ENCODE measurements at places on chromosomes 5 and 9.

DNA sequence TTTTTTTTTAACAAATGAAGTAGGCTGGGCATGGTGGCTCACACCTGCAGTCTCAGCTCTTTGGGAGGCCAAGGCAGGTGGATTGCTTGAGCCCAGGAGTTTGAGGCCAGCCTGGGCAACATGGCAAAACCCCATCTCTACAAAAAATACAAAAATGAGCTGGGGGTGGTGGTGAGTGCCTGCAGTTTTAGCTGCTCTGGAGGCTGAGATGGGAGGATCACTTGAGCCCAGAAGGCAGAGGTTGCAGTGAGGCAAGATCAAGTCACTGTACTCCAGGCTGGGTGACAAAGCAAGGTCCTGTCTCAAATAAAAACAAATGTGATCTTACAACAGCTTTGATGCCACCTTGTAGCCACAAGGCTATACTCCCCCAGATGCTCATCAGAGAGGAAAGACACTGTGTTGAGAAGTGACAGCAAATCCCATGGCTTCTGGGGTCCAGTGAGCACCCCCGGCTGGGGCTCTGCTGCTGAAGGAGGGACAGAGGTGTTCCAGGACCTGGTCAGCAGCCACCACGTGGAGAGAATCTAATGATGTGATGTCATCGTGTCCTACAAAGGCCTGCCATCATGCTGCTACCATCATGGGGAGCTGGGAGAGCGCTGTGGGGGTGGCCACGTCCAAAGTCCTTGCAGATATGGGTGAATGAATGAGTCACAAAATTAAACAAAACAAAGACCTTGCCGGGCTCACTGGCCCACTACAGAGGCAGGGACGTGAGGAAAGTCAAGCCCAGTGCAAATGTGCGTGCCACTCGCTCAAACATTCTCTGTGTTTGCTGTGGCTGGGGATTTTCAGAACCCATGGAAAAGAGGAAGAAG lies 60.7 kb downstream of the PRRT1B start:
- no peak for DNase-seq

- peak; percentile 45 for DNase-seq
Measured at GRCh38 chr9:127877566-127877998, at the start of gene AK1. AK1 (minus strand) TSS chr9:127877675; CDS start chr9:127874617, 3,058 bp downstream.

DNA sequence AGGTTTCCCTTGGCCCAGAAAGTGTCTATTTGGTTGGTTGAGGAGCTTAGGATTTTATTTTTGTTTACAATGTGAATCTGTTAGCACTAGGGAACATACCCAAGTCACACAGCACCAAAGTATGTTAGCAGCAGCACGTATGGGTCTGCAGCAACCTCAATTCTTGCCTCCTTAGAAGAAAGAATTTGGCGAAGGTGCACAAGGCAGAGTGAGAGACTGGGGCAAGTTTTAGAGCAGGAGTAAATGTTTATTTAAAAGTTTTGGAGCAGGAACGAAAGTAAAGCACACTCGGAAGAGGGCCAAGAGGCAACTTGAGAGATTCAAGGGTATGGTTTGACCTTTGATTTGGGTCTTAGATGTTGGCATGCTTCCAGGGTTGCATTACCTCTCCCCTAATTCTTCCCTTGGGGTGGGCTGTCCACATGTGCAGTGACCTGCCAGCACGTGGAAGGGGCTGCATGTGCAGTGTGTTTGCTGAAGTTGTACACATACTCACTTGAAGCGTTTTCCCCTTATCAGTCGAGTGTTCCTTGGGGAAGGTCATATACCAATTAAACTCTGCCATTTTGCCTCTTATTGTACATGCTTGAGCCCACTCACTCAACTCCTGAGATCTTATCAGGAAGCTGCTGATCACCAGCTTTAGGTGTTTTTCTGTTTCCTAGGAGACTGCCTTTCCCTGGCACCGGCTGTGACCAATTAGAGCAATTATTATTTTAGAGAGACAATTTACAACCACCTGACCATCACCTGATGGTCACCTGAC lies 64.9 kb upstream of the SHC3 start:
- DNase-seq, result no peak

DNA sequence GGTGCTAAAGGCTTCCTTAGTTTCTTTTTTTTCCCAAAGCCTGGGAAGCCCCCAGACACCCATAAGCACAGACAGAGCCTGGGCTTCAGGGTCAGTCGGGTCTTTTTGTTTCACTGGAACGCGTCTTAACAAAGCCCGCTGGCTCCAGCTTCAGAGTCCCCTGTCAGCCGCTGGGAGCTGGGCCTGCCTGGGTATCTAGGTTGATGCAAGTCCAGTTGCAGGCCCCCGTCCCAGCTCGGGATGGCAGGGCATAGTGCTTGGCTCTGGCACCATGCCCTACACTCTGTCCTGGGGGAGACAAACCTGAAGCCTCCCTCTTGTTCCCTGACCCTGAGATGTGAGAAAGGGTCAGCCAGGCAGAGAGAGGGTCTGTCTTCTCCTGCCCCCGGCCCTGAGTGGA lies 14.5 kb downstream of the OLFM1 start:
- no peak for DNase-seq

DNA sequence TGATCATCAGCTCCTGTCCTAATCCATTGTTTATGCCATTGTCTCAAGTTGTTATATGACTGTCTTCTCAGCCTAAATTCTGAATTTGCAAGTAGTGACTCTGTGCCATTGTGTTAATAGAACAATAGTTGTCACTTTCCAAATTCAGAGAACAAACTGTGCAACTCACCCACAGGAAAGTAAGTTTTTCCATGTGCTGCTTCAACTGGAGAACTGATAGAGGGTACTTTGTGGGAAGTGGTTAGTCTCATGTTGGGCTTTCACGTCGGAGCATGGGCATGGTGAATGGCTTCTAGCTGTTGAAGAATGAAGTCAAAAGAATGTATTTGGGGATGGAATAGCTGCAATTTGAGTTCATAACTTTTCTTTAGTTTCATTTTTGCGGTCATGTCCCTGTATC lies 146.0 kb downstream of the CD180 start:
- DNase-seq, result no peak

DNA sequence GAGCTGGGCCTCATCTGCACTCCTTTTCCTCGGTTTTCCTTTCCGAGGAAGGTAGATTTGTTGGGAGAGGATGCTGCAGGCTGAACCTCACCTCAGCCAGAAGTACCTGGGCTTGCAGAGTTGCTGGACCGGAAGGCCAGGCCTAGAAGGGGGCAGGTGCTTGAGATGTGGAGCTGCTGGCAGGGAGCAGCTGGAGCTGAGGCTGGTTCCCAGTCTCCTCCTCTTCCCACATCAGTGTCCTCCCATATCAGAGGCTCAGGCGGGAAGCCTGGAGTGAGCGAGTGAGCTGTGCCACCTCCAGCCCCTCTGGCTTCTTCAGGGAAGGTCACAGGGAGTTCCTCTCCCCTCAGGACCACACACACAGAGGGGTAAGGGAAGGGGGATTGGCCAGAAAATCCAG lies 259.4 kb downstream of the GADD45G start:
- DNase-seq, result no peak

DNA sequence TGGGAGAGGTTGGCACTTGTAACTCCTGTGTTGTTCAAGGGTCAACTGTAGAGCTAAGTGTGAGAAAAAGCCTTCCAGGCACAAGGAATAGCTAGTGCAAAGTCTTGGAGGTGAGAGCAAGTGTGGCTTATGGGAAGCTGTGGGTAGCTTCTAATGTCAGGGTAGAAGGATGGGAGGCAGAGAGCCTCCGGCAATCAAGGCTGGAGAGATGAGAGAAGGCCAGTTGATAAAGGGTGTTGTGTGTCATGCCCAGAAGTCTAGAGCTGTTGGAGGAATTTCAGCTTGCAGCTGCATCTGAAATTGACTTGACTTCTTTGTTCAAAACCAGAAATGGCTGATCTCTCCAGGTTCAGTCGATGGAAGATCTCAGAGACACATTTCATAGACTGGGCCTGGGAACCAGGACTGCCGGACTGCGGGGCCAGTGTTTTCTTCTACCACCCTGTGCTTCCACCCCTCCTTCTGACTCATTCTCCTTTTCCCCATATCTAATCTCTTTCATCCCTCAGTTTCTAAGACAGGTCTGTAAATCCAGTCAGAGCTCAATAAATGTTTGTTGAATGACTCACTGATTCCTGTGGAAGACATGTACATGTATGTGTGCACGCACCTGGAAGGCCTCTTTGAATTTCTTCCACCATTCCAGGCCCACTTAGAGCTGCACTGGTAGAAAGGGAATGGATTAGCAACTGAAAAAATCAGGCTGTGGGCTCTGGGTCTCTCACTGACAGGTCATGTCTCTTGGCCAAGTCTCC lies 67.8 kb upstream of the KLF4 start:
- peak; percentile 27 for DNase-seq

- peak; percentile 75 for DNase-seq
Measured at GRCh38 chr5:36606428-36607113, at the start of gene SLC1A3. SLC1A3 (plus strand) TSS chr5:36606606; CDS start chr5:36608424, 1,818 bp downstream.

- DNase-seq, result no peak
Measured at GRCh38 chr9:33144551-33144950, 22.6 kb downstream of the B4GALT1 start.

DNA sequence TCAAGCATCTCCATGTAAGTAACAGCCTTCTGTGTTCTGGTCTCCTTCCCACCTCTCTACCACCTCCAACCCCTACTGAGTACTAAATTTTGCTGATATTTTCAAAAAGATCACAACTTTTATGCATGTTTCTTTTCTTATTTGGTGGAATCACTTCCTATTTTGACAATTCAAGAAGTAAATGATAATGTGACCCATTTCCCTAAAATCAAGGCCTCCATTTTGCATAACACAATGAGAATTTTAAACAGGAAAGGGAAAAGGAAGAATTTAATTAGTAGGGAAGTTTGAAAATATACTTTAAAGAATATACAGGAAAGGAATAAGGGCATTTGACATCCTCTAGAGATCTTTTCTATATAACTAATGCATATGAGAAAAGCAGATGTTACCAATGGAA lies 212.9 kb upstream of the RASA1 start:
- DNase-seq, result no peak

DNA sequence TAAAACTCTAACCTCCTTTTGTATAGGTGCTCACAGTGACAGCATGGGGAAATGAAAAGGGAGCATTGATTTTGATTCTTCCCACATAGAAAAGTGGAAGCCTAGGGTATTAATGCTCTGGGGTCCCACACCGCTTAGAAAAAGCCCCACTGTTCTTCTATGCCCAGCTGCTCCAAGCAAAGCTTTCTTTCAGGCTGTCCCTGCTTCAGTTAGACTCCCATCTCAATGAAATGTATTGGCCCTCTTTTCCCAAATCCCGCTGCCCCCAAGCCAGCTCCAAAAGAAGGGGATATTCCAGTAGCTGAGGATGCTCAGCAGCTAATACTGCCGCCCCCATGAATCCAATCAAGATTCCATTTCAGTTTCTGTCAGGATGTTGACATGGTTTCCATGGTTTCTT lies 17.0 kb upstream of the CREBRF start:
- DNase-seq, result no peak

GRCh38 chr5:124651663-124652513 lies 94.6 kb downstream of the ZNF608 start:
- DNase-seq, result peak; percentile 85

- no peak for DNase-seq
Measured at GRCh38 chr5:150345716-150346115, 11.8 kb upstream of the TCOF1 start.

DNA sequence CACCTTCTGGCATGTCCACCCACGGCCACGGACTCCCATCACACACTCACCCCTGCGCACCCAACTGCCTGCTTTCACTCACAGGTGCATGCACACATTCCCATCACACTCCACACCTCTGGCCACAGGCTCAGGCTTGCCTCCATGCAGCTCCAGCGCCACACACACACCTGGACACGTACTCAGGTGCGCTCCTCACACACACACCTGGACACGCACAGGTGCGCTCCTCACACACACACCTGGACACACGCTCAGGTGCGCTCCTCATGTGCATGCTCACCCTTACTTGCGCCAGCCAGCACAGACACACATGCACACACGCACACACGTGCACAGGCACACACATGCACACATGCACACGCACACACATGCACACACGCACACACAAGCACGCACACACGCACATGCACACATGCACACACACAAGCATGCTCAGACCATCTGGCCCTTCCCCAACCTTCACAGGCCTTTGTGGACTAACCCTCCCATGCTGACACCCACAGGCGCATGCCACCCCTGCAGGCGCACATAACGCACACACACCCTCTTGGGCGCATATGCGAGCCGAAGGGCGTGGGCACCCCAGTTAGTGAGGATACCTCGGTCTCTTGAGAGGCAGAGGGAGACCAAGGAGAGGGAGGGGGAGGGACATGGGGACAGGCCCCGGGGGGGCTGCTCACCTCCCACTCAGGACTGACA lies 8.3 kb downstream of the GRIN1 start:
- DNase-seq, result no peak

- DNase-seq, result no peak
Measured at GRCh38 chr9:113397203-113397631, 3.9 kb downstream of the ALAD start.

DNA sequence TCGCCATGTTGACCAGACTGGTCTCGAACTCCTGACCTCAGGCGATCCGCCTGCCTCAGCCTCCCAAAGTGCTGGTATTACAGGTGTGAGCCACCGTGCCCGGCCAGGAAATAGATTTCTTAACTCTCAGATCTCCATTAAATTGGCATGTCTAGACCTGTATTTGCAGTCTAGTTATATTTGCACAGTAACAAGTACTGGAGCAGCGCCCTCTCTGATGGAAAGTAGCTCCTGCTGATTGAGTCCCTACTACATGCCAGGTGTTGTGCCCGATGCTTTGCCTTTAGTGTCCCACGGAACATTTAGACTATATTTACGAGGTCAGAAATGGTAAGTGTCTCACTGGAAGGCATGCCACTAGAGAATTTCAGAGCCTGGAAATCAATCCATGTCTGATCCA lies 15.8 kb upstream of the TMED9 start:
- no peak for DNase-seq

DNA sequence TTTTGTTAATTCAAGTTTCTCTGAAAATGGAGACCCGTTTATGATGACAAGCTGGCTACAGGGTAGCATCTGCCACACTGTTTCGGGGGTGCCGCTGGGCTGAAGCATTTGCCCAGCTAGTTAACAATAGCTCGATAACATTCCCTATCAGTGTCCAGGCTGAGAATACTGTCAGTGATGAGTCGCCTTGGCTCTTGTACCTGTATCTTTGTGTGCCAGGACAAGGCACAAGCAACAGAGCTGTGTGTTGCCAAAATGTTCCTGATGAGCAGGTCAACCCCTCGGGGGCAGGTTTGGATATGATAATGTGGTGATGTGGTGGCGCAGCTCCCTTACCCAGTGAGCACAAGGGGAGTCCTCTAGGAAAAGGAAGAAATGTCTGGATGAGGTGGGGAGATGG lies 7.0 kb downstream of the TGFBI start:
- DNase-seq, result no peak

DNA sequence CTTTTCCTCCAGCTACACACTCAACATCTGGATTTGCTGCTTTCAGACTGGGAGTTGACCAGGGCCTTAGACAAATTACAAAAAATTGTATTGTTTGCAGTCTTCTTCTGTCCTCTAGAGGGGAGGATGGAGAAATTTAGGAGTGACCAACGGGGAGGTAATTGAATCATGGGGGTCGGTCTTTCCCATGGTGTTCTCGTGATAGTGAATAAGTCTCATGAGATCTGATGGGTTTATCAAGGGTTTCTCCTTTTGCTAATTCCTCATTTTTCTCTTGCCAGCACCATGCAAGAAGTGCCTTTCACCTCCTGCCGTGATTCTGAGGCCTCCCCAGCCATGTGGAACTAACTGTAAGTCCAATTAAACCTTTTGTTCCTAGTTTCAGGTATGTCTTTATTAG lies 4.2 kb downstream of the IFNA8 start:
- no peak for DNase-seq

GRCh38 chr5:80656425-80656824 lies 1.6 kb upstream of the DHFR start:
- no peak for DNase-seq

Measured in choroid plexus epithelial cell (primary cell).